ENCODE measurements at places on chromosomes 1 and 21. TPM values are rescaled to one million over a fixed set of nuclear protein-coding genes. Genes with fewer than 3 reads are reported as not detected.

- DNase-seq: no peak
These were observed 65.4 kb downstream of the AK4 start for GRCh38 chr1:65213271-65214023.

Gene MAB21L3
- total RNA-seq: 0.21 TPM

GRCh38 chr1:220526294-220526693 is 1.6 kb upstream of the MARK1 start:
- no peak for DNase-seq

- DNase-seq: no peak
These were observed 1.6 kb upstream of the BARHL2 start for GRCh38 chr1:90718411-90719329.

DNA sequence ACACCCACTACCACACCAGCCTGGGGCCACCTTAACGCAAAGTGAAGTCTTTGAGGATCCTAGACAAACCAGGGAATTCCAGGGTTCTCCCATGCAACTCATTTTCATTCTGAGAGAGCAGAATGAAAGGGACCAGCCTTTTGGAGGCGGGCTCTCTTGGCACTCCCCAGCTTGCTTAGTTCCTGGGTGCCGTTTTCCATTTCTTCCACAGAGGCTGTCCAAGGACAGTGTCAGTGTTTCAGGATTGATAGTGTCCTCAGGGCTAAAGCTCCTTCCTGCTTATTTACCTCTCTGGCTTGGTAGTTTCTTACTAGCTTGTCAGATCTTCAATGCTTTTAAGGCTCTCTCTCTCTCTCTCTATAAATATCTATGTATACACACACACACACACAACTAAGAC is 30.1 kb upstream of the GNG4 start:
- no peak for DNase-seq

GRCh38 chr1:228929476-228930027 is 194.3 kb downstream of the RHOU start:
- DNase-seq: no peak

Gene RIPPLY3
- total RNA-seq: 0.37 TPM

GRCh38 chr1:31818206-31818605 is 2.4 kb upstream of the SPOCD1 start:
- no peak for DNase-seq

DNA sequence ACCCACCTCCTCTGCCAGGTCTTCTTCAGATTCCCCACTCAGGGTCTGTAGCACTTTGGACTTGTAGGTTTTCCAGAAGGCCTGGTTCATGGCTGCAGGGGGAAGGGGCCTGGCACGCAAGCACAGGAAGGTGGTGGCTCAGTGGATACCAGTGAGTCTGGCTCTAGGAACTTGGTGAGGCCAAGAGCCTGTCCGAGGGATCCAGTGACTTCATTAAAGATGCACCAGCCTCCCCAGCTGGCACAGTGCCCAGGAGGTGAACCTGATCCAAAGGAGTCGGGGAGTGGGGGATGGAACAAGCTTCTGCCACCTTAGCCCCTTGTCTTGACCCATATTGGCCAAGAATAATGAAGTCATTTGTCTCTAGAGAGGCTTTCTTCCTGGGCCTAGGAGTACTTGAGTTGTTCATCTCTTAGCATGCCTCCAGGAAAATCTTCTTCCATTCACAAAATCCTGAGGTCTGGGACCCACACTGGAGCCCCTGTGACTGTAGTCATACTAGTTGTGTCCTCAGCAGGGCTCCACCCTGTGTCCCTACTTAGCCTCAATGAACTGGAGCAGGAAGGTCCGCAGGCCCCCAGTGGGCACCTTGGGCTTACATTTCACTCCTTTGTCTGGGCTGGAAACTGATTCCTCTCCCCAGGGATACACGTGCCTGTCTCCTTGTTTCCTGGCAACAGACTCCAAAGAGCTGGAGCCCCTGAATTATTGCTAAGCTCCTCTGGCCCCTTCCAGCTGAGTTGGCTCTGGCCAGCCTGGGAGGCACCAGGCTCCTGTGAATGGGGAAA is at the start of gene C1orf232:
C1orf232 (minus strand) TSS at position 554 of the 788 bp plus-strand sequence; CDS start at position 90, 464 bp downstream.
- DNase-seq: no peak

DNA sequence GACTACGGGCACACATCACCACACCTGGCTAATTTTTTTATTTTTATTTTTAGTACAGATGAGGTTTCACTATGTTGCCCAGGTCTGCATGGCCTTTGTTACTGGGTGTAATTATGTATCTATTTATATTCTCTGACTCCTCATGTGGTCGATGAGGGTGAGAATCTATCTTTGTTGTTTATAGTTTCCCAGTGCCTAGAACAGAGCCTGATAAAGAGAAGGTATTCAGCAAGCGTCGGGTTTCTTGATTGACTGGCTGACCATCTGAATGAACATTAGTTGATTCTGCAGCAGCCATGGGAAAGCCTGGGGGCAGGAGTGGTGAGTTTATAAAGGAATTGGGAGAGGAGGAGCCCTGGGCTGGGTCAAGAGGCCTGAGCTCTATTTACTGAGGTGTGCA is 28.5 kb downstream of the SERINC2 start:
- DNase-seq: no peak

- DNase-seq: peak; percentile 61
These were observed 282.9 kb downstream of the PTPRU start for GRCh38 chr1:29519108-29519787.

DNA sequence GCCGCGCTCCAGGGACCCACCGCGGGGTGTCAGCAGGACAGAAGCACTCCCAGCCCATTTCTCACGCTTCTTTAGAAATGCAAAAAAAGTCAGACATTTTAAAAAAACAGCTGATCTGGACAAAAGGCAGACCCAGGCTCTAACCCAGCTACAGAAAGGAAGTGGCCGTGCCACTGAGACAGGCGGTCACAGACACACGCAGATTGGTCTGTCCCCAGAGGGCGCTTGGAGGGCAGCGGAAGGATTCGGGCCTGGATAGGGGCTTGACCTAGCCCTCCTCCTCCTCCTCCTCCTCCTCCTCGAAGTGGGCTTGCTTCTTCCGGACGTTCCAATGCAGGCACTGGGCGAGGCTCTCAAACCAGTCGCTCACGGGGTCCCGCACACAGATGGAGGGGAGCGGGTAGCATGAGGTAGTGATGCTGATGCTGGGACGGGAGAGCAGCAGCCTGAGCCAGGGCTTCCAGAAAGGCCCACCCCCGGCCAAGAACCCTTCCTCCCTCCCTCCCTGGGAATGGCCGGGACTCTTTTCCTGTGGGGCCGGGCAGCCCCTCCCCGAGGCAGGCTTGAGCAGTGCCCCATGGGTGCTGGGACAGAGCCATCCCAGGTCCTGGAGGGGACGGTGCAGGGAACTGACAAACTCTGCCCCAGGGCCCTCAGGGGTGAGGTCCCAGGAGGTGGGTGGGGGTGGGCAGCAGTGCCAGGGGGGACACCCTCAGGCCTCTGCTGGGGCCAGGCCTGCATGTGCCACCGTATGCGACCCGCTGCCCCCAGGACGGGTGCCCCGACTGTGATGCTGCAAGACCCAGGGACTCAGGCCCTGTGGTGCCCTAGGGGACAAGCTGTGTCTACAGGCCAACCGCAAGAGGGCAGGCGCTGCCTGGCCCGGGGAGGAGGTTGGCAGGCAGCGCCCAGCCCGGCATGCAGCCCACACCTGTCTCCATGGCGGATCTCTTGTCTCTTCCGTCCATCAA is 25.3 kb downstream of the NADK start:
- DNase-seq: no peak

Gene ACKR1
- not detected for total RNA-seq

Gene PTGS2
- total RNA-seq: 1.5 TPM

DNA sequence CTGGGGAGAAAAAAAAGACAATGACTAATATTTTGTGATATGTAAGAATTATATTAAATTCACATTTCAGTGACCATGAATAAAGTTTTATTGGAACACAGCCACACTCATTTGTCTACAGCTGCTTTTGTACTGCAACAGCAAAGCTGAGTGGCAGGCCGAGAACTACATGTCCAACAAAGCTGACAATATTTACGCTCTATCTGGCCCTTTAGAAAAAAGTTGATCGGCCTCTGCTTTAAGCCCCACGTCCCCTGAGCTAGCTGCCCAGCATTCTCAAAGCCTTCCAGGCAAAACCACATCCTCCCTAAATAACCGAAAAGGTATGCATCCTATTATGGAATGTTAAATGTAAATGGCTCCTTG is 8.6 kb downstream of the SLC2A1 start:
- no peak for DNase-seq

Gene RNU1-4
- total RNA-seq: 1,438 TPM

DNA sequence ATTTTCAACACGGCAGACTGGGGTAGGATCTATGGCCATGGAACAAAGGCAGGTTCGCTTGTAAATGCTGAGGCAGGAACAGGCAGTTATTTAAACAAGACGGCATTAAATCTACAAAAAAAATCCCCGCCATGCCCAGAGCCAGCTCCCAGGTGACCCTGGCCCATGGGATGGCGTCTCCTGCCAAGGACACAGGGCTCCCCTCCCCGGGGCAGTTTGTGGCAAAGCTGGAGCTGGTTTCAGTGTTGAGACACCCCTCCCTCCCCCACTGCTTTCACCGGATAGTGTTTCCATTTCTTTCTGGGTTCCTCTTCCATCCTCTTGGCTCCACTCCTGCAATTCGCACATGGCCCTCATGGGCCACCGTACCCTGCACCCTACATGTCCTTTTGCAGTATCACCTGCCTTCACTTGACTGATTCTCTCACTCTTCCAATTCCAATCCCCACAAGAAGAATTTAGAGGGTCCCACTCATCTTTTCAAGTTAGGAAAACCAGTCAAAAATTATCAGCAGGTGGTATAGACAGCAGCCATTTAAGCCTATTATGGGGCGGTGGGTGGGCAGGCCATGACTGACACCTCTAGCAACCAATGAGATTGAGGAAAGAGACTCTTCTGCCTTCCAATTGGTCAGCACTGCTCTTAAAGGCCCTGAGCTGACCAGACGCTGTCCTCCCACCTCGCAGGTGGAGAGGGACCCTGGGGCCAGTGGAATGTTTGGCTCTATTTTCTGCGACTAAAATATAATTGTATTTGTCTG is 52.0 kb downstream of the OLIG1 start:
- no peak for DNase-seq

GRCh38 chr1:21951226-21951870 is 14.2 kb upstream of the HSPG2 start:
- no peak for DNase-seq

DNA sequence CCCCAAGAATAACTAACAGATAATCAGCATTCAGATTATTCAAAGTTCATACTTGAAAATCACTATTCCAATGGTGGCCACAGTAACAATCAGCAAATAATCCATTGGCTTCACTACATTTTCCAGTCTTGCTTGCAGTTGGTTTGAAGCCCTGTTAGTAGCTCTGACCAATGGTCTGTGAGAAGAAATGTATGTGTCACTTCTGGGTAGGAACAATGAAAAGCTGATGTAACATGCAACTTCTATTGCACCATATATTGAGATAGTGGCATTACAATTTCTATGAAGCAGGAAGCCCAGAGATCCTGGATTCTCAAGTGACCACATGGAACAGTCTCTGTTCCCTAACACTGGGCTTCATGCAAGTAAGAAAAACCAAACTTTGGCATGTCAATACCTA is 250.9 kb upstream of the DAB1 start:
- DNase-seq: no peak

All from chondrocyte (in vitro differentiated cells).